WTC11 (cell line): ENCODE measurements at places on chromosomes 5 and 9. TPM values are rescaled to one million over a fixed set of nuclear protein-coding genes. Genes with fewer than 3 reads are reported as not detected.
A peak's percentile ranks its signal among the peaks of the same experiment; 100 is the strongest.

GRCh38 chr5:90279091-90279490 is 130.5 kb downstream of the CETN3 start:
- H3K27me3 ChIP-seq, result no peaks in the 10 kb centered on the region
- H3K27ac ChIP-seq, result no peak overlapping the region
- H3K4me3 ChIP-seq, result no peak overlapping the region
- DNase-seq, result no peak
- H3K36me3 ChIP-seq, result no peaks in the 10 kb centered on the region

- no peaks in the 10 kb centered on the region for H3K27me3 ChIP-seq
- no peak overlapping the region for H3K4me3 ChIP-seq
- no peaks in the 10 kb centered on the region for H3K4me1 ChIP-seq
- H3K36me3 ChIP-seq, result peaks cover 7% of the 10 kb centered on the region; the same call in 1 of the 2 replicates
Measured at GRCh38 chr5:163748934-163749333, 243.5 kb downstream of the MAT2B start.

DNA sequence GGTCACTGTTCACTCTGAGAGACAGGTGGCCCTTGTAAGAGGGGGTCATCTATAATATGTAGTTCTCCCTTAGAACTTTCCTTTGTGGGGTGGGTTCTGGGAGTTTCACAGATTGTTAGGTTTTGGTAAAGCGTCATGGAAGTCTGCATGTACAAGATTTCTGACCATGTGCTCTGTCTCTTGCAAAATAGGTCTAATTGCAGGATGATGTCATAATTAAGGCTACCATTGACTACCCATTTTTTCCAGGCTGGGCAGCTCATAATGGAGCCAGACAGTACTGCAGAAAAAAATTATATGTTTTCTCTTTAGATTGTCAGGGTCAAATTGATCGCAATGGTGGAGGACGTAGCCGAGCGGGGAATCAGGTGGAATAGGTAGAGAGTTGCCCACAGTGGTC is 3.7 kb upstream of the GM2A start:
- peaks cover 6% of the 10 kb centered on the region for H3K27me3 ChIP-seq
- H3K4me1 ChIP-seq, result peaks cover 28% of the 10 kb centered on the region
- no peak overlapping the region for H3K4me3 ChIP-seq
- H3K27ac ChIP-seq, result no peak overlapping the region

GRCh38 chr9:120158221-120158620 is 421.7 kb downstream of the CDK5RAP2 start:
- 0 out of 2 replicates have a peak, but pooled peaks cover 8% of the 10 kb centered on the region for H3K4me1 ChIP-seq
- DNase-seq, result no peak
- no peak overlapping the region for H3K4me3 ChIP-seq
- H3K27ac ChIP-seq, result no peak overlapping the region
- peaks cover 5% of the 10 kb centered on the region for H3K27me3 ChIP-seq

GRCh38 chr9:118303216-118303615 is 599.0 kb downstream of the TLR4 start:
- no peaks in the 10 kb centered on the region for H3K27me3 ChIP-seq
- H3K36me3 ChIP-seq, result no peaks in the 10 kb centered on the region
- no peak overlapping the region for H3K27ac ChIP-seq
- no peak for DNase-seq

DNA sequence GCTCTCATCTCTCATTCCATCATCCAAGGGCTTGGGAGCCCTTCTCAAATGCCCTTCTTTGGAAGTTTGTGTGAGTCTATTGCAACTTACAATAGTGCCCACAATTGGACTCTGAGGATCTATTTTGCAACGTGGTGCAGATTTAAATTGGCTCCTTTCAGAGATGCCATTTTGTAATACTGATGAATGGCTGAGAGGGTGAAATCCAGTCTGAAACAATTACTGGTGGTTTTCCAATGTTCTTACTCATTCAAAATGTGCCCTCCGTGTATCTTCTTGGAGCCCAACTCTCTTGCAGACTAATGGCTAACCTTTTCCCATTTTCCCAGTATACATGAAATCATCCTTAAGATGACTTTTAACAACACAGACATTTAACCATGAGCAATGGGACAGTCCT is 6.1 kb downstream of the ZNF462 start:
- H3K4me1 ChIP-seq, result peaks cover 96% of the 10 kb centered on the region
- DNase-seq, result no peak
- H3K27ac ChIP-seq, result peak overlapping the region; percentile 86
- H3K4me3 ChIP-seq, result no peak overlapping the region
- peaks cover 38% of the 10 kb centered on the region for H3K36me3 ChIP-seq

DNA sequence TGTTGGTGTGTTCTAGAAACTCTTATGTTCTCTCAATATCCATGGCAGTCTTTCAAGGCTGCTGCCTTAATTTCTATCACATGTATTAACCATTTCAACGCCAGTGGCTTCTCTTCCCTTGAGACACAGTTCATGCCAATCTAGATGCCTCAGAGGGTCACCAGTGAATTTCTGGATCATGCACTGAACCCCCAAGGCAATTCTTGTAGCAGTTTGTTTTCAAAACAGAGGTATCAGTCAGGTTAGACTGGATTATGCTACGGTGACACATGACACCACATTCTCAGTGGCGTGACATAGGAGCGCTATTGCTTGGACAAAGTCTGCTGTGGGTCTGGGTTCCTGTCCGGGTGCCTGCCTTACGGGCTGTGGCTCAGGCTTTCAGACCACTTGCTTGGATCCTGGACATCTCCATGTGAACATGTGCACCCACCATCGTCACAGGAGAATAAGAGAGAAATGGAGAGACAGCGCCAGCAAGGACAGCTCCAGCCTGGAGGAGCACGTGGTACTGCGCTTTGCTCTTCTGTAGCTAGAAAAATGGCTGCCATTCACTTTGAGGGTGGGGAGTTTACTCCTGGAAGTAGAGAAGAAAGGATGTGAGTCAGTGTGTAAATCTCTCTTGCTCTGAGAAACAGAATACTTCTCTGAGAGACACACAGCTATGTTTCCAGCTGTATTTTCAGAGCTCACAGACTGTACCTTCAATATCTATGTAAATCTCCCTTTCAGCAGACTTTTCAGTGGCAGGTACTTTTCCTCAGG is 329.3 kb upstream of the ADCY2 start:
- H3K27me3 ChIP-seq, result peaks cover 7% of the 10 kb centered on the region
- peaks cover 18% of the 10 kb centered on the region for H3K36me3 ChIP-seq
- H3K27ac ChIP-seq, result no peak overlapping the region
- no peak overlapping the region for H3K4me3 ChIP-seq

DNA sequence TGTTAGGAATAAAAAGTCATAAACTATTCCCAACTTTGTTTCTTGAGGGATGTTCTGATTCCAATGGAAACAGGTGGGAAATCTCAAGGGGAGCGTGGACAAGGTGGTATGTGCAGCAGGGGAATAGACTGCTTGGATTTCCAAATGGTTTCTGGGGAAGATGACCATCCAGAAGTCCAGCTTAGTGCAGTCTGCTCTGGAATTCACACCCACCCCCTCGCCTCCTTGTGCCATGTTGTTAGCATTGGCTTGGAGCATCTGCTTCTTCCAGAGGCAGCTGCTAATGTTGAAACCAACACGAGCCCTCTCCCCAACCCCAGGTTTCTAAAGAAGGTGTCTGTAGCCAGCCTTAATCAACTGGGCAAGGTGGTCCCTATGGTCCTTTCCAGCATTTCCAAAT is 90.9 kb downstream of the PDE6A start:
- peaks cover 10% of the 10 kb centered on the region; the same call in 1 of the 2 replicates for H3K36me3 ChIP-seq
- H3K27ac ChIP-seq, result no peak overlapping the region
- H3K4me1 ChIP-seq, result peaks cover 4% of the 10 kb centered on the region; the same call in 1 of the 2 replicates
- no peak overlapping the region for H3K4me3 ChIP-seq
- no peaks in the 10 kb centered on the region for H3K27me3 ChIP-seq
- no peak for DNase-seq

- no peak overlapping the region for H3K4me3 ChIP-seq
- H3K27ac ChIP-seq, result peak overlapping the region; percentile 47
- H3K36me3 ChIP-seq, result no peaks in the 10 kb centered on the region; the same call in 1 of the 2 replicates
- no peak for DNase-seq
- H3K4me1 ChIP-seq, result peaks cover 75% of the 10 kb centered on the region
Measured at GRCh38 chr9:127968700-127969383, 11.9 kb downstream of the EEIG1 start.

DNA sequence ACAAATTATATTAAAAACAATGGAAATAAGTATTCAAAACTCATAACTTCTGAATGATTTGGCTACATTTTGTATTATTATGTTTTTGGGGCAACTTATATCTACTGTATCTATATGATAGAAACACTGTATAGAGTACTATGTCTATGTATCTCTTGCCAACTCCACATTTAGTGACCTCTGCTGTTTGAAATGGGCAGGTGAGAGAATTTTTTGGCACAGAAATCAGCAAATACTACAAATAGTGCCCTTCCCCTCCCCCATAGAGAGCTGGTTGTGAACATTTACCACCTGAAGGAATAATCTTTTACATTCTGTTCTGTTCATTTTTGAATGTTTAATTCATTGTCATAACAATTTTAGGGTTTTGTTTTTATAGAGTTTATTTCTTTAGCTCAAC is 545.3 kb downstream of the PDE4D start:
- H3K36me3 ChIP-seq, result no peaks in the 10 kb centered on the region
- no peaks in the 10 kb centered on the region for H3K27me3 ChIP-seq
- no peak for DNase-seq
- H3K4me3 ChIP-seq, result no peak overlapping the region

- H3K27ac ChIP-seq, result no peak overlapping the region
- DNase-seq, result no peak
- H3K36me3 ChIP-seq, result no peaks in the 10 kb centered on the region
- peaks cover 35% of the 10 kb centered on the region for H3K4me1 ChIP-seq
- no peaks in the 10 kb centered on the region for H3K27me3 ChIP-seq
Measured at GRCh38 chr9:93197670-93198069, 13.7 kb downstream of the WNK2 start.

- no peaks in the 10 kb centered on the region for H3K36me3 ChIP-seq
- no peak overlapping the region for H3K4me3 ChIP-seq
- H3K4me1 ChIP-seq, result peaks cover 26% of the 10 kb centered on the region
- H3K27me3 ChIP-seq, result no peaks in the 10 kb centered on the region
Measured at GRCh38 chr5:147887930-147888329, 9.4 kb downstream of the SCGB3A2 start.

The CCL19 gene
- not detected in 3 replicates for total RNA-seq

The LRRC70 gene
- total RNA-seq, result 0.37 to 0.44 TPM (median 0.44 TPM) in 3 replicates

The COL15A1 gene
- 0.22 to 0.44 TPM (median 0.39 TPM) in 3 replicates for total RNA-seq

The ZNF608 gene
- total RNA-seq, result 40.6 to 44.4 TPM (median 43.8 TPM) in 3 replicates

The IL9 gene
- not detected in 3 replicates for total RNA-seq

The F12 gene
- total RNA-seq, result 10.0 to 12.8 TPM (median 12.1 TPM) in 3 replicates

The KIF12 gene
- 3.0 to 4.0 TPM (median 3.1 TPM) in 3 replicates for total RNA-seq

The CMYA5 gene
- total RNA-seq, result 0.98 to 1.2 TPM (median 1.1 TPM) in 3 replicates

The EPB41L4A gene
- total RNA-seq, result 5.2 to 8.3 TPM (median 6.5 TPM) in 3 replicates
